NCI-H1105 treated with DMSO at 0.1 percent for 48 hours (cell line): ENCODE measurements at places on chromosomes 3 and 15.
A peak's percentile ranks its signal among the peaks of the same experiment; 100 is the strongest.

GRCh38 chr3:31377045-31377642 is 155.6 kb upstream of the STT3B start:
- DNase-seq: no peak

DNA sequence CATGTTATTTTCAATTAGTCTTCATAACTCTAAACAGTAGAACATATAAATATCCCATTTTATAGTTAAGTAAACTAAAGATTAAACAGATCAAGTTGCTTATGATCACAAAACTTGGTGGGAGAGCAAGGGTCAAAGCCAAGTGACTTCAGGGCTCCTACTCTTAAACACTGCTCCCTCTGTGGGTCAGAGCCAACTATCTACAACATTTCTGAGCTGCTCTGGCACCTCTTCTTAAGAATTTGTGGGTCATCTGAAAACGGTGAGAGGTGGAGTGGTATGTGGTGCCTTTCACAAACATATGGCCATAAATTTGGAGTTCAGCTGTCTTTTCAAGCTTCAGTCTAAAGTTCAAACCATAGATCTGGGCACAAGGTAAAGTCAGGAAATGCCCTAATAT is 10.9 kb downstream of the ATG3 start:
- DNase-seq: no peak

DNA sequence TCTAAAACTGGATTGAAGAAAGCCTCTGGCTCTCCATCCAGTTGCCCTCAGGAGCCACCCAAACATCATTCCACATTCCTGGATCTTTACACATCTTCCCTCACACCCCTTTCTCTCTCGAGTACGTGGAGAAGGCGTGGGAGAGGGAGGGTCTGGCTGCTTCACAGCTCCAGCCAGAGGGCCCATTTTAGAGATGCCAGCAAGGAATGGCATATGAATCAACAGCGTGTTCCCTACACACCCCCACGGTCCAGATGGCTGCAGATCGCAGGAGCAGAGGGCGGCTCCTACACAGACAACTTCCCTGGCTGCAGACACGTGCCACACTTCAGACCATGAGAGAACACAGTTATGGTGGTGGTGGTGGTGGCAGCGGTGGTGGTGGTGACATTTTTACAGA is 280.1 kb downstream of the ERC2 start:
- DNase-seq: no peak

DNA sequence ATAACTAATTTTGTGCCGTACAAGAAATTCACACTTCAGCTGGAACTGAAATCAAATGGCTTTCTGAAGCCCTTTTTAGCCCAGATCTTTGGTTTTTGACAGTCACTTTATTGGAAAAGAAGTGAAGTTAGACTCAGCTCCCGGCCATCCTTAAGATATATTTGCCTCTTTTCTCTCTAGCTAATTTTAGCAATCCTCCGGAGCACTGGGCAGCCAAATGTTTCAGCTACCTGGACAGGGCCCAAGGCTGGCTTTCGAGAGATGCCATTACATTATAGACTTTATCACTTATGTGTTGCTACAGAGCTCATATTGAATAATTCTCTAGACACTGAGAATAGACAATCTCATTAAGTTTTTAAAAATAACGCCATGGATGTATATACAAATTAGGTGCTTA is 28.5 kb upstream of the RPL39L start:
- DNase-seq: no peak

DNA sequence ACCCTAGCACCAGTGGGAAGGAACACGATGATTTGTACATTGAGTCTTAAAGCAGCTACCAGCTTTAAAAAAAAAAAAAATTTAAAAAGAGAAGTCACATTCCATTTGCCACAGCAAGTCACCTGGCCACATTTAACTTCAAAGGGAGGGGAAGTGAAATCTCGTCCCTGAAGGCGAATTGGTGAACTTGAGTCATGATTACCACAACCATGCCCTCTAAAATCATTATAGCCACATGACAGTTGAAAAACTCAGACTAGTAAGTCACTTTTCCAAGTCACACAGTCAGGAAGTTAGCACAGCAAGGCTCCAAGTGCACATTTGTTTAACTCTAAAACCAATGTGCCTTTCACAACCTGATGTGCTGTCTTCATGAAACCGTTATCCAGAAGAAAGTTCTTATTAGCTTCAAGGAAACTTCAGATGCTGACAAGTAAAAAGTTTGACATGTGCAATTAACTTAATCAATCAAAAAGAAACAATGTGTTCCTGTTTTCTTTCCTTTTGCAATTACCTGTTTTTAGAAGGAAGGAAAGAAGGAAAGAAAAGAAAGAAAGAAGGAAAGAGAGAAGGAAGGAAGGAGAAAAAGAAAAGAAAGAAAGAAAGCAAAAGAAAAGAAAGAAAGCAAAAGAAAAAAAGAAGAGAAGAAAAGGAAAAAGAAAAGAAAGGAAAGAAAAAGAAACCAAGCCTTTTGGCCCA is 8.3 kb upstream of the THSD4 start:
- no peak for DNase-seq

GRCh38 chr3:177349384-177349783 is 152.1 kb upstream of the TBL1XR1 start:
- no peak for DNase-seq

GRCh38 chr3:18382760-18383369 is 42.3 kb downstream of the SATB1 start:
- no peak for DNase-seq

- peak; percentile 7 for DNase-seq
These were observed 26.9 kb upstream of the CACNA2D2 start for GRCh38 chr3:50530001-50530970.

- DNase-seq: no peak
These were observed 25.4 kb downstream of the RUVBL1 start for GRCh38 chr3:128098234-128098633.

DNA sequence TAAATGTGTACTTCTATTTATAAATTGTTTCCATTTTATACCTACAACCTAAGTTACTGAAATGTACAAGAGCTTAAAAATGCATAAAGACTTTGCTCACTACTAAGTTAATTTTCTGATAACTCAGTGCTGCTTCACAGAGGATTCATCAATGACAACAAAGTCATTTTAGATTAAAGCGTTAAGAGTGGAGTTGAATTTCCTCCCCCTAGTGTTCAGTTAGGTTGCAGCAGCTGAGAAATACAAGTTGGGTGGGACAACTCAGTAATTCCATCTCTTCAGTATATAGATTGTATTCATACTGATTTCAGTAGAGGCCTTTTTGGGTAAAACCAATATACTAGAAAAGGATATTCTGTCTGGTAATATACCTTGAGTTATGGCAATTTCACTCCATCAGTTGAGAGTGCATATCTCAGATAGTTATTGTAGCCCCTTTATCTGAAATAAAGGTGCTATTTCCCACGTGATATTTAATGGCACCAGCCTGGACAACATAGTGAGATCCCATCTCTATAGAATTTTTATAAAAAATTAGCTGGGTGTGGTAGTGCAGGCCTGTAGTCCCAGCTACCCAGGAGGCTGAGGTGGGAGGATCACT is 6.9 kb upstream of the RPL35A start:
- peak; percentile 59 for DNase-seq

- no peak for DNase-seq
These were observed 532 bp upstream of the ESYT3 start for GRCh38 chr3:138433892-138434275.

DNA sequence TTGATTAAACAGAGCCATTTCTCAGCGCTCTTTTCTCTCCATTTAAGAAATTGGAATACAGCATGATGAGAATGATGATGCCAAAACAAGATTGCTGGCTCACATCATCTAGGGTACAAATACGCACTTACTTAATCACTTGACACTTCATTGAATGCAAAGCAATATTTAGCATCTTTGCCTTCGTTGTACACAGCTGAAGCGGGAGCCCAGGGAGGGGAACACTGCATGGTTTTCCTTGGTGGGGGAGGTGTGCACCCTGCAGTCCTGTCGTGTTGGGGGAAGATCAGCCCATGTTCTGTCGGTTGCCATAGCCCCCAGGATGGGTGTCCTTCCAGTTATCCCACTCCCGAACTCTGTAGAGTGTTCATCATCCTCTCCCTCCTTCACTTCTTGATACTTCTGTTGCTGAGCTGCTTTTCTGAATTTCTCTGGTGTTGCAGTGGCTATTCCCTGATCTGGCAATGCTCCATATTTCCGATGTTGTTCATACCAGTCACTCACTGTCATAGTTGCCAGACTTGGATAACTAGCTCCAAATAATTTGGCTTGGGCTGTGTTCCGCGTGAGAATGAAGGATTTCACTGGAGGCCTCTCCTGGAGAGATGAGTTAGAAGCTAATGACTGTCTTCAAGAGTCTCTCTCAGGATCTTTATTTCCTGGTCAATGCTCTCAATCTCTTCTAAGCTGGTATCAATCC is 50.1 kb upstream of the DYNC1LI1 start:
- DNase-seq: no peak

DNA sequence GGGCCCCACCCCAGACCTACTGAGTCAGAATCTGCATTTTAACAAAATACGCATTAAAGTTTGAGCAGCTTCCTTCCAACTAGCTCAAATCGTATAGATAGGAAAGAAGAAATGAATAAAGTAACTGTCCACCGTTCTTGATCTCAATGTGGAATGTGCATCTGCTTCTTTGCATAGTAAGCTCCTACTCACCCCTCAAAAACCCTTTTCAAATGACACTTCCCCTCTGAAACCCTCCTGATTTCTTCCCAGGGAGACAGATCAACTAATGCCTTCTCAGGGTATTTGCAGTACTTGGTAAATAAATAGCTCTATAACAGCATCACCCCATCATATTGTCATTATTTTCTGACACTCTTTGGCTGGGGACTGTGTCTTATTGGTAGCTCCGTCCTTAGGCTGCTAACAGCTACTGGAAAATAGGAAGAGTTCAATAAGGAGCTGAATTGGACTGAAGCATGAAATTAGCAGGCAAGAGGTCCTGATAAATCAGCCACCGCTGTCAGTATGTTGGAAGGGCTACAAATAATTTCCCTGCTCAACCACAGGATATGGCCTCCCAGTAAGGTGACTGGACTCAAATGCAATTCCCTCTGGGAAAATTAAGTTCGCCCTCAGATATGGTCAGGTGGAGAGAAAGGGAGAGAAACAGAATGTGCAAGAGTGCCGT is 10.2 kb downstream of the OXTR start:
- no peak for DNase-seq

- no peak for DNase-seq
These were observed 40.6 kb upstream of the RBMS3 start for GRCh38 chr3:29240248-29240647.

GRCh38 chr3:113575206-113575605 is 42.9 kb downstream of the SIDT1 start:
- no peak for DNase-seq

DNA sequence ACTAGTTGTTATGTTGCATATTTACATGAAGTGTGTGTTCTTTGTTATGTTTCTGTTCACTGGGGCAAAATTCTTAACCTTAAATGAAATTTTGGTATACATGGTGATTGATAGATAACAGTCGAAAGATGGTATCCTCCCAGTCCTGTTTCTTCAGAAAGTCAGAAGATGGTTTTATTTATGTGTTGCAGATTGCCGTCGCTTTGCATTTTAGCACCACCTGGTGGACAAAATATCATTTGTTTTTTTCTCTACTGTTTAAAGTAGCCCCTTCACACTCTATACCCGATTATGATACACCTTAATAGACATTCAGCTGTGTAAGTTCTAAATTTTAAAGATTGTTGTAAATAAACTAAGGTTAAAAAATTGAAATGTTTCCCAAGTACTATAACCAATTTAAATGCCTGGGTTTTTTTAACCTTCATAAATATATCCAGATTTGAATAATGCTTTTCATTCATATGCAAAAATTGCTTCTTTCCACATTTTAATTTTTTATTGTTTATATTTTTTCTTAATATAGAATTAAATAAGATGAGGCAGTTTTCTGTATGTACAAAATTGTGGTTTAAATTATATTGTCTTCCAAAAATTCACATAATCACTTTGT is 152.2 kb downstream of the ALCAM start:
- DNase-seq: peak; percentile 68

DNA sequence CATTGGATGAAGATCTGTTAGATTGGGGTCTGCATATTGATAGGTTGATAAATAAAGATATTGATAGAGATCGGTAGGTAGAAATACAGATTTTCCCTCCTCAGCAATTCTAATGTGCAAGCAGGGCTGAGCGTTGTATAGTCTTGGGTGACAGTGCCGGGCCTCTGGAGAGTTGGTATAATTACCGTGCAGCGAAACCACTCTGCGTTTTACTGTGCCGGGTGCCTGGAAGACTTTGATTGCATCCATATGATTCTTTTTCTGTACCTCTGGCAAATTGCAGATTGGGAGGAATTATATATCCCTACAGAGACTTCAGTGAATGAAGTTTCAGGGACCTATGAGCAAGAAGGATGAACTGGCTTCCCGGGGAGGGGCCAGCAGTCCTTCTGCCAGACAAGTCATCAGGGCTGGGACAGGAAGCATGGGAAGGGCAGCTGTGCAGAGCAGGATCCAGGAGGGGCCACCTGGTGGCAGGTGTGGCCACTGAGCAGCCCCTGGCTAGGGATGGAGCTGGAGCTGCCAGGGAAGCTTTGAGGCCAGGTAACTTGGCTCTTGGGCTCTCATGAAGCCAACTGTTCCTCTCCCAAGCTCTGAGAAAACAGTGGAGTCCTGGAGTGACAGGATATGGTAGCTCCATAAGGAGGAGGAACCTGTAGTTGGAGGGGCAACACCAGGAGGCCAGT is 132.5 kb downstream of the APBA2 start:
- DNase-seq: no peak

GRCh38 chr3:160169139-160169976 is 55.9 kb upstream of the C3orf80 start:
- no peak for DNase-seq

DNA sequence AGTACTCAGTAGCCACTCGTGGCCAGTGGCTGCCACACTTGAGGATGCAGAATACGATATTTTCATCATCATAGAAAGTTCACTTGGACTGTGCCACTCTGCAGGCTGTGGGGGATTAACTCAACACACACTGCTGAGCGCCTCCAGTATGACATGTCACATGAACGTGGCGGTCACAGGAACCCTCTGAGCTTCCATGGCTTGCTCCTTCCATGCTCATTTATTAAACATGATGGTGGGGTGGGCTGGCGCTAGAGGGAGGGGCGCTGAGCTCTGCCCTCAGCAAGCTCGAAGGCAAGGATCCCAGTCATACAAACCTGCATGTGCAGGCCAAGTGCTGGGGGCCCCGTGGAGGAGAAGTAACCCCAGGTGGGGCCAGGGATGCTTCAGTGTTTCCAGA is 85.5 kb downstream of the WNT7A start:
- no peak for DNase-seq

DNA sequence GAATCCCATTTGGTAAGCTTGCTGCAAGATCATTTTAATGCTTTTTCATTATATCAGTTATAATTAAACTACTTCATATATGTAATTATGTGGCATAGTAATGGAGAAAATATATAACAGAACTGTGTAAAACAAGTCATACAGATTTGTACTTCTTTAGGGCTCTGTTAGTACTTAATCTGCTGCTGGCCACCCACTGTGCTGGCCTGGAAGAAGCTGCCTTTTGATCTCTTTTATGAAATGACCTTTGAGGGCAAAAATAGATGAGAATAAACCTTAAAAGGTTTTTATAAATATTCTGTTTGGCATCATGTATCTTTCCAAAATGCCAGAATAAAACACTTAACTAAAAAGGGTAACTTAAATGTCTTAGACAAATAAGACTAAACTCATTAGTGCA is 262.9 kb downstream of the ZIC1 start:
- no peak for DNase-seq

GRCh38 chr3:47617086-47618010 is 38.7 kb upstream of the CSPG5 start:
- DNase-seq: no peak

GRCh38 chr3:37630441-37630840 is 231.2 kb upstream of the CTDSPL start:
- no peak for DNase-seq
